ENCODE measurements at places on chromosomes 6 and 20.

DNA sequence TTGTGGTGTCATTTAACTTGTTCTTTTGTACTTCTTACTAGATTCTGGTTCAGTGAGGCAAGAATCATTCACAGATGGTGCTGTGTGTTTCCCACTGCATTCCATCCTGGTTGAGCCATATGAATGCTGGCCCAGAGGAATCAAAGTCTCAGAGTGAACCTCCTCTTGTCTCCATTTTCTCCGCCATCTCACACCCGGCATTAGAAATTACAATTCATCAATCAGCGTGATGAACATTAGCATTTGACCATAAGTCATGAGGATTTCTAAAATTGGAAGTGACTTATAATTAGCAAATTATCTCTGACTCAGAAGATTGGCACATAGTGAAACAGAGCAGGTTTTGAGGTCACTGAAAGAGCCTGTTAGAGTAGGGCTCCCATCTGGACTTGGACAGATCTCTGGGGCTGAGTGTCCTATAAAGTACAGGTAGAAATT, 25.2 kb downstream of the TNFAIP3 start:
- DNase-seq: no peak

GRCh38 chr6:48747471-48747870, 636.5 kb upstream of the PTCHD4 start:
- DNase-seq: no peak

- no peak for DNase-seq
Observed at GRCh38 chr6:149910721-149911151, 12.2 kb downstream of the RAET1G start.

DNA sequence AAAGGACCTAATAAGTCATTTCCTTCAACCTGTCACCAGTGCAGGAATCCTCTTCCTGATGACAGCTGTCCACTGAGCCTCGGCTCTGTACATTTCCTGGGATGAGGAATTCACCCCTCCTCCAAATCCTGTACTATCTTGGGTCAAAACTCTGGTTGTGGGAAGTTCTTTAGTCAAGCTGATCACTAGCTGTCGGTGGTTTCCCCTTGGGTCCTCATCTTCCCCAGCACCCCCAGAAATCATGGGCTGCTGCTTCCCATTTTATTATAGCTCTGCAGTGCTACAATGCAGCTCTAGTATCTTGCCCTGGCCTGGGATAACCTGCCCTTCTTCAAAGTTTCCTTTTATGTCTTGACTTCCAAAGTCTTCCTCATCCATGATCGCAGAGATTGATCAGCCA, 14.6 kb upstream of the ADA start:
- no peak for DNase-seq

DNA sequence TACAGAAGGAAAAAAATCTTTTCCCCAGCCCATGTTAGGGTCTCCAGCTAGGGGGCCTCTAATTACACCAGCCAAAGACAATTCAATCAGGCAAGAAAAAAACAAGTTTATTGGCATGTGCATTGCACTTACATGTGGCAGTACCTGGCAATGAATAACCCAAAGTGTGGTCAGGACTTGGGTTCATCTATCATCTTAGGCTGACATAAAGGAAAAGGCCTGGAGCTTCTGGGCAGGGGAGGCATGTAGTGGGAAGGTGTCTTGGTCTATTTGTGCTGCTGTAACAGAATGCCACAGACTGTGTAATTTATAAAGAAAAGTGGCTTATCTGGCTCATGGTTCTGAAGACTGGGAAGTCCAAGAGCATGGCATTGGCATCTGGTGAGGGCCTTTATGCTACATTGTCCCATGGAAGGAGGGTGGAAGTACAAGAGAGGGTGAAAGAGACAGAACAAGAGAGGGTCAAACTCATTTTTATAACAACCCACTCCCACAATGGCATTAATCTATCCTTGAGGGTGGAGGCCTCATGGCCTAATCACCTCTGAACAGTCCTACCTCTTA, 4.4 kb upstream of the PYGB start:
- DNase-seq: no peak

GRCh38 chr6:46091080-46091478, 38.7 kb upstream of the ENPP4 start:
- no peak for DNase-seq

- no peak for DNase-seq
Observed at GRCh38 chr6:74115674-74116073, 419.7 kb downstream of the CD109 start.

- DNase-seq: no peak
Observed at GRCh38 chr6:158517581-158517980, 42.3 kb upstream of the TMEM181 start.

- DNase-seq: no peak
Observed at GRCh38 chr6:168559574-168560098, 118.7 kb downstream of the SMOC2 start.

DNA sequence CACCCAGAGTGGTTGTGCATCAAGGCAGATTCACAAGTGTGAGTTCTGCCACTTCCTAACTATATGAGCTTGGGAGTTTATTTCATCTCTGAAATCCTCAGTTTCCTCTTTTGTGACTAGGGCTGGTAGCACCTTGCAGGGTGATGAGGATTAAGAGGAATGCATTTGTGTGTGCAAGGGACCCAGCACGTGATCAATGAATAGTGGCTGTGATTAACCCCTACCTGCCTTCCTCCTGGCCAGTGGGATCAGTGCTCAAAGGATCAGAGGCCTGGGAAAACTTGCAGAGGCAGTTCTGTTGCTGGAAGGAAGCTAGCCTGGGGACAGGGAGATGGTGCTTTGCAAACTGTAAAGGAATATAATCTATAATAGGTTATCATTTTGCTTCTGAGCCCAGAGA, 7.3 kb downstream of the SDC4 start:
- DNase-seq: no peak

Measured in D341Med (cell line).